ENCODE measurements at places on chromosomes 16 and 17. TPM values are rescaled to one million over a fixed set of nuclear protein-coding genes. Genes with fewer than 3 reads are reported as not detected.

NPIPA5 gene
- 5.5 TPM for total RNA-seq

RAD51C gene
- total RNA-seq = 62.4 TPM

NOTUM gene
- total RNA-seq = 0.60 TPM

NOXO1 gene
- 0.27 TPM for total RNA-seq

EVI2B gene
- total RNA-seq = not detected

KRT31 gene
- not detected for total RNA-seq

NGFR gene
- 0.96 TPM for total RNA-seq

SLC9A5 gene
- total RNA-seq = 1.7 TPM

DUS2 gene
- total RNA-seq = 17.0 TPM

Data from A549 treated with CpdA at 1 μM for 4 hours (cell line).